ENCODE measurements at places on chromosomes 1 and 21.

GRCh38 chr1:203361945-203362719 is 11.2 kb upstream of the FMOD start:
- no peak for DNase-seq

GRCh38 chr1:79585801-79586200 is 579.3 kb upstream of the ADGRL4 start:
- DNase-seq, result peak; percentile 25

DNA sequence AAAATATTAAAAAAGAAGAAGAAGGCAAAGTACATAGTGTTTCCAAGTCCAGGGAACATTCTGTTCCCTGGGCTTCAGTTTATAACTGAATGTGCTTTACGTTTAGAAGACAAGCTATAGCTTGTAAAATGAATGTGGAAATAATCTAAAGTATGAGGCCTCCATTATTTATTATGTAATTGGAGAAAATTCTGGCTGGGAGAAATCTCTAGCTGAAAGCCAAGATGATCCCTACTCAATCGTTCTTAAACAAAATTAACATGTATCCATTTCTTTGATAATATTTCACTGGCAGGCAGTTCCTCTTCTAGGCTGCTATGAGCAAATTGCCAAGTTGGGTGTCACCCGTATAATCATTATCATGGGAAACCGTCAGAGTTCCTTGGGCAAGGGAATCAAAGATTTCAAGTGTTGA is 52.2 kb upstream of the ETS2 start:
- no peak for DNase-seq

- DNase-seq, result no peak
Observed at GRCh38 chr1:88118176-88118845, 565.8 kb upstream of the PKN2 start.

DNA sequence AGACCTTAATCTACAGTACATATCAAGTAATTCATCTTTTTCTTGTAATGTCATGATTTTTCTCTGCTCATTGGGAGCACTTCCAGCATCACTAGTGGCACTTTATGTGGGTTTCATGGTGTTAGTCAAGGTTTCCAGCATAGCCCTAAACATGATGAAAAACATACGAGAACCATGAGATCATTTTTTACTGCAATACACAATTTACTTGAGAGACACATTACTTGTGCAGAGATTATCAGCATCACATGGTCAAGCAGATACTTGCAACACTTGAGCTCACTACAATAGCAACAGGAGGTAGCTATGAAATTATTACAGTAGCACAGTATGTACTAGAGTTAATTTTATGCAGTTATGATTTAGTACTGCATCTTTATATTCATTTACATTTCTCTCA is 36.4 kb downstream of the ITGB3BP start:
- DNase-seq, result no peak

DNA sequence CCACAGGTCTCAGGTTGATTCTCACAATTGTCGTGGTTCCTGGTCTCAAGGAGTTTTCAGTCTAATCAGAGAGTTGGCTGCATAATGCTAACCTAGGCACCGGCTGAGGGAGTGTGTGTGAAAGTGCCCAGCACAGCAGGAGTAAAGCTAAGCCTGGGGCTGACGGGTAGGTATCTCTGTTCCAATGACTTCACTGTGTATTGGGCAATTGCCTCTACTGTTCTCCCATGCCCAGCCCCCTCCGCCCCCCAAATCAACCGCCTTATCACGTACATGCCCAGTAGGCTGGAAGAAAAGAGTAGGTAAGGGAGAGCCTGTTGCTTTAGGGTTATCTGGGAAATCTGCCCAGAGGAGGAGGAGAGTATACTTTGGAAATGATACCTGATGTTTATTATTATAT is 54.7 kb downstream of the MRPS6 start:
- DNase-seq, result no peak

GRCh38 chr1:60571811-60572210 is 498.2 kb upstream of the C1orf87 start:
- no peak for DNase-seq

DNA sequence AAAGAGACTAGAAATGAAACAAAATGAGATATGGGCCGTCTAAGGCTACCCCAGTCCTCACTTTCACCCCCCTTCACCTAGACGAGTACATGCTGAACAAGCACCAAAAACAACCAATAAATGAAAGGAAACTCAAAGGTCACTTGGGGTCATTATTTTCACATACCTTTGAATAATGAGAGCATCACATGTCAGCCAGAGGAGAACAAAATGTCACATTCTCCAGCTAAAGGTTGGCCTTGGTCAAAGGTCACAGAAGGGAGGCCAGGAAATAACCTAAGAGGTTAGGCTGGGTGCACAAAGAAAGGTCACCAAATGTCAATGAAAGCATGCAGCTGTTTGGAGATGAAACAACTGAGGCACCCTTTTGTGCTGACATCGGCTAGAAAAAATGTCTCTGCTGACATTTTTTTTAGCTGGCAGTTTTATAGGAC is 288.7 kb upstream of the USP25 start:
- DNase-seq, result no peak

- DNase-seq, result no peak
Observed at GRCh38 chr1:169326956-169327268, 40.7 kb downstream of the NME7 start.

DNA sequence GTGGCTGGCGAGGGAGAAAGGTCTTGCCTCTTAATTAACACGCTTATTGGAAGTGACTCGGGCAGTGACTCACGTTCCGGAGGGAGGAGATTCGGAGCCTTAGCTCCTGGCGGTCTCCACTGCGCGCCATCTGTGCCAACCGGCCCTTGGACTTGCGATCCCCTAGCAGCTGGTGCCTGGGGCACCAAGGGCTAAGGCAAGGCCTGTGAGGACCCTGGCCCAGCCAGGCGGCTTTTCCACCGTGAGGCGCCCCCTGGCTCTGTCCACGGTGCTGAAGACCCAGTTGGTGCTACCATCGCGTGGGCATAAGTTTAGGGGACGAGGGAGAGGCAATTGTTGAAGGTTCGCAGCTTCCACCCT is 1.3 kb upstream of the SYT6 start:
- DNase-seq, result peak; percentile 35

DNA sequence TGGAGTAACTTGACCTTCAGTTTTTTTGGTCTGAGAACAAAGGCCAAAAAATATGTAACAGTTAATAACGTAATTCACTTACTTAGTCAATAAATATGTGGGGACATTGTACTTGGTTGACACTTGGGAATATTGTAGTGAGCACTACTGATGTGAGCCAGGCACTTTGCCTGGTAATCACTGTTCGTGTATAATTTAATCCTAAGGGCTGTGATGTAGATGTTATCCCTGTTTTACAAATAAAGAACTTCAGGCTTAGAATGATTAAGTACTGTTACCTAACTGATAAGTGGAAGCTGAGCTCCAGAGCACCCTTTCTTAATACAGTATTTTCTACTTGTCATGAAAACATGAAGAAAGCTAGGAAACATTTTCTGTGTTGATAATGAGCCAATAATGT is 28.0 kb downstream of the PTBP2 start:
- DNase-seq, result no peak

DNA sequence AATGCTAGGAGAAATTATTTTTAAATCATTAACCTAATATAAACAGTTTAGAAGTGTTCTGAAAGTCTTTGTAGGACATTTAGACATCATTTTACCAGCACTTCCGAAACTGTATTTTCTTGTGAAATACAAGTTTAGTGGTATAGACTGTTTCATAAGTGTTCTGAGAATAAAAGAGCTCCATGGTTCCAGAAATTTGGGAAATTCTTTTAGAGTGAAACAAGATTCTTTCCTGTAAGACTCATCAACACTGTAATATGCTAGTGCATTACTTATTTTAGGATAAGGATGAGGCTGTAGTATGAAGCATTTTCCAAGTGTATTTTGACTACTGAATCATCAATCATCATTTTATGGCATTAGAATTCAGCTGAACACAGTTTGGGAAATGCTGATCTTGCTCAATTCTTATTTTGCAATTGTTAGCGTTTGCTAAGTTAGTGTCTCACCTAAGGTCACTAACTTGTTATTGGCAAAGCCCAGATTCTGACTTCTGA is 73.4 kb downstream of the CEP350 start:
- DNase-seq, result no peak

DNA sequence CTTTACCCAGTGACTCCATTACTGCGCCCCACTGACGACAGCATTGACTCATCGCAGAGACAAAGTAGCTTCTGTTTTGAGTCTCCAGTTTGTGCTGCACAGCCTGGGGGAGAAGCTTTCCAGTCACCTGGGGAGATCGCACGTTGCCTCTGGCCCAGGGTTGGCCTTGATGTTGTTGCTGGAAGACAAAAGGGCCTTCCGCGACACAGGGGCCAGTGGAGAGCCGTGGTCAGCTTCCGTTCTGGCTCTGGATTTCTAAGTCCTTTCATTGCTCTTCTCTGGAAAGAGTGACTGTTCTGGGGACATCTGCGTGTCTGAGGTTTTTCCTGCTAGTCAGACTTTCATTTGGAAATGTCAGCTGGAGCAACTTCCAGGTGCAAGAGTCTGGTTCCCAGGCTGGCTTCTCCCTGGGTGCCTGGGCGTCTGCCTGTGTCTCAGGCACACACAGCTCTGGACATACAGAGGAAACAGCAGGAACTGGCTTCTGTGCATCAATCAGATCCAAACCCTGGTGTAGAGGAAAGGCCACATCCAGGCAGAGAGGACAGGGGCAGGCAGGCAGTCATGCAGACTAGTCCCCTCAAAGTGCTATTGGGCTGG is 257.0 kb downstream of the SIPA1L2 start:
- DNase-seq, result peak; percentile 29

DNA sequence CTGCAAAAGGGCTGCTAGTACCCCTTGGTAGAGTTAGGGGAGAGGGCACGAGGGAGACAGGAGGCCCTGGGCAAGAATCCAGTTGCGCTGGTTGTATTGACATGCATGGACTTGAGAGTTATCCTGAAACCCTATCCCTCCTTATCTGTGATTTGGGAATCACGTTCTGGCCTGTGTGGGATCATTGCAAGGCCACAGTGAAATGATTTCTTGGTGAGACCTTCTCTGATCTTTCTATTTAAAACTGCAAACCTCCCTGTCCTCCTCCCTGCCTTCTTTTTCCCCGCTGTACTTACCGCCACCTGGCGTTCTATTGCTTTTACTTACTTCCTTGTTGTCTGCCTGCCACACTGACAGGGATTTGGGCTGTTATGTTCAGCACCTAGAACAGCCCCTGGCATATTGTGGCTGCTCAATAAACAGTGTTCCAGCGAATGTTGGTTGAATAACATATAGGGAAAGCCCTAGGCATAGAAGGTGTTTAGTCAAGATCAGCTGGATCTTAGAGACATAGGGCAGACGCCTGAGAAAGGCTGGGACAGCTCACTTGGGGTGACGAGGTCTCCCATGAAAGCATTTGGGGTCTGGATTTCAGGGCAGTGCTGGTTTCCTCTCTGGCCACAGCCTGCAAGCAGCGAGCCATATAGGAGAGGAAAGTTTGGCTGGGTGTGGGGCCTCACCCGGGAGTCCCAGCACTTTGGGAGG is 25.6 kb downstream of the ALPL start:
- peak; percentile 46 for DNase-seq

DNA sequence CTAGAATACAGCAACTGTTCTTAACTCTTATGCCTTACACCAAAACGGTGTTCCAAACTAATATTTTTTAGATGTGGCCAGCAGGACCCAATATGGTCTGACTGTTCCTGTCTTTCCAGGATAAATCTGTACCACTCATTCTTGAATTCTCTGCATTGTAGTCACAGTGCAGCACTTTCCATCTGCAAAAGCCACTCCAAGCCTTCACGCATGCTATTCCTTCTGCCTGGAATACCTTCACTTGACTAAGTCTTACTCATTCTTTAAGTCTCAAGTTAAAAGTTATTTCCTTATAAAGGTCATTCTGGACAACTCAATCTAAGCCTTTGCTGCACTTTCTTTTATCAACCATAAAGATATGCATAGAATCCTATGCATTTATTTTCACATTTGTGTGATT is 1194.5 kb downstream of the PLA2G4A start:
- no peak for DNase-seq

- no peak for DNase-seq
Observed at GRCh38 chr21:32101277-32101676, 177.6 kb downstream of the MIS18A start.

- no peak for DNase-seq
Observed at GRCh38 chr1:98388441-98388840, 273.1 kb upstream of the SNX7 start.

DNA sequence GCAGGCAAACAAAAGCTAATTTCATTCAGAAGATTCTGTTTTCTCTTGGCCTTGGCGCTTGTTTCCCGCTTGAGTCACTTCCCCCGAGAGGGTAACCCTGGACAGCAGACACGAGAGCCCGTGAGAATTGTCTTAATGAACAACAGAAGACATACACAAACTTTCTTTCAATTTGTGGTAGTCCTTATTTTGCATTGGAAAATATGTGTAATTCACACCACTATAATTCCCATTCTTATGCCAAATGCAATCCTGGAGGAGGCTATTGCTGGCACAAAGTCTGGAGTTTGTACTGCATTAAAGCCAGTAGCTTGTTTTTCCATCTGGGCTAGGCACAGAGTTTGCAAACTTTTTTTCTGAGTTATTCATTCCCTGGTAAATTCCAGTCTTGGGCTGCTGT is 109.8 kb upstream of the IVNS1ABP start:
- DNase-seq, result peak; percentile 70

- no peak for DNase-seq
Observed at GRCh38 chr1:202671399-202671798, 38.9 kb downstream of the SYT2 start.

DNA sequence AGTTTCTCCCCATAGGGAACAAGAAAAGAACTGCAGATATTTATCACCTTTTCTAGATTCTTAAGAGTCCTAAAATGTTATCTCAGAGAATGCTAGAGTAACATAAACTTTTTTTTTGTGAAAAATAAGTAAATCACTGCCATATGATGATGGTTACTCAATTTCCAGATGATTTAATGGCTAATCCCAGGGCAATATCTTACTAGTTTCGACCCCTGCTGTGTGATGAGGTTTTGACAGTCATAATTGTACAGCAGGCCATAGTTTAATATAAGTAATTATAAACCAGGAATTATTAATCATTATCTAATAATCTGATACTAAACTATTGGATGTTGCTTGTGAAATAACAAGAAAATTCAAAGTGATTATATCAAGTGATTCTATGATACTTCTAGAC is 210.6 kb downstream of the HLX start:
- no peak for DNase-seq

GRCh38 chr1:2334366-2334765 is 57.0 kb downstream of the MORN1 start:
- DNase-seq, result no peak

DNA sequence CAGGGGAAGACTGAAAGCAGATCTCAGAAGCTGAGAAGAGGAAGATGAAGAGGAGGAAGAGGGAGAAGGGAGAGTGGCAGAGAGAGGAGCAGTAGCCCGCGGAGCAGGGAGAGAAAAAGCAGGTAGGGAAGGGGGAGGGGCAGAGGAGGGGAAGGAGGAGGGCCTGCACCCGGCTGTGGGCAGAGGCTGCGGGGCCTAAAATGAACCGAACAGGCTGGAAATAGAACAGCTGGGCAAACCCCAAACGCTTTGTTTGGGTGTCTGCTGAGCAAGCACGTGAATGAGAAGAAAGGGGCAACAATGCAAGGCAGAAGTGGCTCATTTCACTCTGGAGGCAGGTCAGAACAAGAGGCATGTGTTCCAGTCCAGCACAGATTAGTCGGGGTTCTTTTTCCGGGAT is 33.5 kb downstream of the KCNC4 start:
- DNase-seq, result no peak

DNA sequence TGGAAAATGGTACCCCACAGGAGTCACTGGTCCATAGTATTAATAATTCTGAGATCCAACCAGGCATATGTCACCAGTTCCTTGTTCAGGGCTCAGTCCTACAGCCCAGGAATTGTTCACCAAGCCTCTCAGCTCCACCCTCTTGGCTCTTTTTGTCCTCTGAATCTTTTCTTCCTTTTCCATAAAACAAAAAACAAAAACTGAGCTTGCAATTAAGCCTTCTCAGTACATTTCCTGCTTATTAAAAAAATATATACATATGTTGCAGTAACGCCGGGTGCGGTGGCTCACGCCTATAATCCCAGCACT is 23.4 kb upstream of the KIF1B start:
- no peak for DNase-seq

All from femur (tissue), 1 donor.